Dorsolateral prefrontal cortex (tissue), 122 donors: ENCODE measurements at places on chromosomes 2 and 18. TPM values are rescaled to one million over a fixed set of nuclear protein-coding genes. Genes with fewer than 3 reads are reported as not detected.
A peak's percentile ranks its signal among the peaks of the same experiment; 100 is the strongest.

DNA sequence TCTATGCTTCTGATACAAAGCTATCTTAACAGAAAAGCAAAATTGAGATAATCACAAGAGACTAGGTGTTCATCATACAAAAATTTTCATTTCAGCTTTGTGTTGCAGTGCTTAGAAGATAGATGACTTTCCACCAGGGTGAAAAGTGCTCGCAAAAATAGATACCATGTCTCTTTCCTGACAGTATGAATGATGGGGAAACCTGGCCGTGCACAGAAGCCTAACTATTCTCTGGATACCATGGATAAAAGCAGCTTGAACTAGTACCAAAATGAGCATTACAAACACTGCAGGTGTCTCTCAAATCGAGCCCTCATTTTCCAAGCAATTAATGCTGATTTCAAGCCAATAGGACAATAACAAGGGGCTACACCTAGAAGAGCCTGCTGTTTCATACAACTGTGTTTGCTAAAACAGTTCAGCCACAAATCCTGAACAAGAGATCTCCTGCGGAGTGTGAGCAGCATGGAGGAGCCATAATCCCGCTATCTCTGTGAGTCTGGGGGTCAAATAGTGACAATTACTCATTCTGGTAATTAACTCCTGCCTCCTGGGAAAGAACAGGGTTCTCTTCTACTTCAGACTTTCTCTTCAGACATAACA is 507.6 kb downstream of the PID1 start:
- DNase-seq, result no peak

DNA sequence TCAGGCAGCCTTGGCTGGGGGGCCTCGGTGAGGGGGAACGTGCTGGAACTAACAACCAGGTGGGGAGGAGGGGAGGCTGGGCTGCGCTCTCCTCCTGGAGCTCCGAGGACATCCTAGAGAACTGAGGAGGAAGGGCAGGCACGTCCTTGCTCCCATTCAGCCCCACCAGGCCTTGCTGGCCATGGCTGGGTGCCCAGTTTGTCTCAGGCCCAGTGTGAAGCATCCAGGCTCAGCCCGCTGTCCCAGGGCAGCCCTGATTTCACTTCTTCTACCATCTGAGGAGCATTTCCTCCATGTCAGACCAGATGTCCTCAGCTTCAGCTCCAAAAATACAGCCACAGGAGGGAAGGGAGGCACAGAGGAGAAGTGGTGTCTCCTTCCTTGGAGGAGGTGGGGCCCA is 125.4 kb downstream of the CELF4 start:
- DNase-seq, result no peak

DNA sequence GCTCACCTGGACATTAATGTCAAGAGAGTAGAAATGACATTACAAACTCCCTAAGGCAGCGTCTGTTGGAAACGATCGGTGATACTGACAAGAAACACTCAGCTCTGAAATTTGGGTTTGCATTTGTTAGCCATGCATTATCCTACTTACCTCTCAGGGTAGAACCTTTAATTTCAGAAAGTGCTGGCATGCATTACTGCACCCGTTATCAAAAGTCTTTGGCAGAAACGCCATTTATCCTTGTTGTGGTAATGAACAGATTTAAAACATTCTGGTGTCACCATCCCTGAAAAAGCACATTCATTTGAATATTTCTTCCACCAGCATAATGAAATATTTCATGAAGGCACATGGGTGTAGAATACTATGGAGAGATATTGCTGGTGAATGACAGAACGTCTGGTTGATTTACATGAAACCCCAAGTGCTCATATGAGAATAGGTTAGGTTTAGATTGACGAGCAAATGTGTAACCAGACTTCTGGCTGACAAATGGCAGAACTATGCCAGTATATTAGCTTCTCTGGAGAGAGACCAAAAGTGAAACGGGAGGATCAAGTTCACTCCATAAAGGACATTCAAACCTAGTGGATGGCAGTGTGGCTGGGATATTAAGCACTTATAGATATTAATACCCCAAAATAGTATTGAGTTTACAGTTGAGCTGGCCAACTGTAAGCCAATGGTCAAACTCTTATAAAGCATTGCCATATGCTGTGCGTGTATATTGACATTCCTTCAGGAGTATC is 53.5 kb upstream of the ITGB6 start:
- DNase-seq, result no peak

Gene ERBB4
- 77.4 TPM for total RNA-seq

Gene CYP27A1
- total RNA-seq, result 12.4 TPM

DNA sequence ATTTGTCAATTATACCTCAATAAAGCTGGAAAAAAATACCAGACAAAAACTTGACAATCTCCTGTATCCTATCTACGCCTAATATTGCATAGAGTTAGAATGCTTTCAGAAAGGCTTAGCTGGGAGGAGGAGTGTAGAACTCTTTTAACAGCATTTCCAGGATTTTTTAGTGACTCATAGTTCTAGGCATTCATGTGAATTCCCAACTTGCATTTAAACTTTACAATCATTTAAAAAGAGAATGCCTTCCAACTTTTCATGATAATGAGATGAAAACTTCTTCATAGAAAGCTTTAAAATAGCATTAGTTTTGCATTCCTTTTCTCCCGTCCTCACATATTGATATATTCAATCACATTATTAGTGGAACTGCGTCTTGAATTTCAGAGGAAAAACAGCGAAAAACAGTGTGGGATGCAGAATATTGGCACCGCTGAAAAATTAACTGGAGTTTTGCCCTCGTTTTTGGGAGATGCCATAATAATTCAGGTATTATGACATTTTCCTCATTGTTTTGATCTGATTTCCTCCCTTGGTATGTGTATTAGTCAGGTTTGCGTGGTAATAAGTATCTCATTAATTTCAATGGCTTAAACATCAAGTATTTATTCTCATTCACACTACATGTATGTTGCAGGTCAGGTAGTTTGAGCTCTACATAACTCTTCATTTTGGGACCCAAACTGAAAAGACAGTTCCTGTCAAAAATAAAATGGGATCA is 293.2 kb upstream of the FIGN start:
- no peak for DNase-seq

Gene OBSL1
- total RNA-seq, result 101 TPM

DNA sequence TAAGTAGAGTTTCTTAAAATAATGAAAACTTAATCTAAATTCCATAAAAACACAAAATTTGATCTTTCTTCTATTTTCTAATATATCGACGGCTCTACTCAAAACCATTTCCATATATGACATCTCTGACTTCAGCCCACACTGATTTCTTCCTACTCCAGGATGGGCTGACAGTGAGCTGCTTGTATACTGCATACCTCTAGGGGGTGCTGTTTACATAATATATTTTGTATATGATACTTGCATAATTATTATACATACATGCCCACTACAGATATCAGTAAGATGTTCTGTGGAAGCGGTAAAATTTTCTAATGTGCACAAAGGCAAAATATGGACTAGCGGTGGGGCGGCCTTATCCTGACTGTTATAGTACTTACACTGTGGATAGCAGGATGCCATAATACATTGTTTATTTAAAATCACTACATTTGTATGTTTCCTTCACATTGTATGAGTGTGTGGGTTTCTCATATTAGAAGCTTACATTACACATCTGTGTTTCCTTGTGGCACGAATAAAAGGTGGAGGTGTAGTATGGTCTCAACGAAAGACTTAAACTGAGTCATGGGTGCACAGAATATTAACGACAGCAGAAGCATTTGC is 66.1 kb upstream of the NXPH2 start:
- DNase-seq, result no peak

DNA sequence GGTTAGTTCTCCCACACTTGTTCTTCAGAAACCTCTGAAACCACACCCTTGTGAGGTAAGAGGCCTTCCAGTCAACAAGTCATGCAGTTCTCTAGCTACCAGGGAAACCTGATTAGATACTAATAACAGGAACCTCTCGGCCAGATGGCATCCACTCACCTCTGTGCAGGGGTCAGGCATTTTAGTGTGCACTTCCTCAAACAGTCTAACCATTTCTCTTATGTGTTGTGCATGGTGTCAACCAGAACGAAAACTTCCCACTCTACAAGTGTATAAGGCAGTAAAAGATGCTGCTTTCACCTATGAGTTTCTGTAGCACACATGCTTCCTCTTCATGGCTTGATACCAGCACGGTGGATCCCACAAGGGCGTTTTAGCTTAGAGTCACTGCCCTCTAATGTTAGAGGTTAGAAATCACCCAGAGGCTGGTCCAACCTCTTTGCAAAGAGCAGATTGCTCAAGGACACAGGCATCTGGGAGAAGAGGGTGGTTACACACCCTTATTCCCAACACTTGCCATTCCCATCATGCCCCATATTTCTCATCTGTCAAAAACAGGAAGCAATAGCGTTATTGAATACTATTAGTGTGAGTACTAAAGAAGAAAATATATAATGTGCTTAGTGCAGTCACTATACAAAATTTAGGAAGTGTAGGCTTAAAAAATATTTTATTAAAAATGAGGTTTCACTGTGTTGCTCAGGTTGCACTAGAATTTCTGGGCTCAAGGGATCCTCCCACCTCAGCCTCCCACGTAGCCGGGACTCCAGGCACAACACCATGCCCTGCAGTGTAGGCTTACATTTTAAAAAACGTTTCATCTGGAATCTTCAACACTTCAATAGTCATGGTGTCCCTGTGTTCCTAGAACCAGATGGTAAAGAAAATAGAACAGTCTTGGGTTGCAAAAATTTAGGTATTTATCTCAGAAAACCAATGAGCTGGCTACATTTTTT is 34.5 kb upstream of the RAB31 start:
- peak; percentile 25 for DNase-seq
